ENCODE measurements at places on chromosomes 2 and 18.

DNA sequence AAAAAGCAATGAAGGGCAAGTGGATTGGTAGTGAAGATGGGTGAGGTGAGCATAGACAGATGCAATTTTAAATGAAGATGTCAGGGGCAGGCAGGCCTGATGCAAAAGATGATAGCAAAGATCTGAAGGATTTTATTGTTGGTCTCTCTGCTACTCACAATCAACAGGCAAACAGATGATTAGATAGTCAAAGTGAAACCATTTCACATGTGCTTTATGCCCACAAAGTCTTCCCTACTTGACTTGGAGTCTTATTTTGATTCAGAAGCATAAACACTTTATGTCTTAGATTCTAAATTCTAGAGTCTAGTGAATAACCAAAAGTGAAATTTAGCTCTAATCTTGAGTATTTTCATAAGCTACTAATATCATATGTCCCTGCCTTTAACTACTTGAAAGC lies 153.8 kb upstream of the HNRNPA3 start:
- DNase-seq = no peak

GRCh38 chr2:238506371-238507068 lies 79.8 kb downstream of the ASB1 start:
- no peak for DNase-seq

- no peak for DNase-seq
Measured at GRCh38 chr18:14959550-14959949, 211.6 kb downstream of the ANKRD30B start.

DNA sequence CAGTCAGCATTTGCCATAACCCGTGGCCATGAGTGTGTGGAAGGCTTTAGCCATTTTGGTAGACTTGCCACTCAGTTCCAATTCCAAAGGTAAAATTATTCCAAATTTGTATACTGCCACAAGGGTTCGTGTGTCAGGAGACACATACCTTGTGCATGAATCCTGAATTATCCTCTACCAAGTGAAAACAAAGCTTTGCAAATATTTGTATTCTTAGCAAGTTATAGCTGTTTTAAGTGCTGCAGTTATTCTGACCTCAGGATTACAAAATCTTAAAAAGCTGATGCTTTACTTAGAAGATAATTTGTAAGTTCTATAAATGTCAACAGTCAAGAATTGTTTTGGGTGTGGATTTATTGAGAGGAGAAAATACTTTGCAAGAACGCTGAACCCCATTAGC lies 100.6 kb downstream of the ANTXR1 start:
- DNase-seq = no peak

DNA sequence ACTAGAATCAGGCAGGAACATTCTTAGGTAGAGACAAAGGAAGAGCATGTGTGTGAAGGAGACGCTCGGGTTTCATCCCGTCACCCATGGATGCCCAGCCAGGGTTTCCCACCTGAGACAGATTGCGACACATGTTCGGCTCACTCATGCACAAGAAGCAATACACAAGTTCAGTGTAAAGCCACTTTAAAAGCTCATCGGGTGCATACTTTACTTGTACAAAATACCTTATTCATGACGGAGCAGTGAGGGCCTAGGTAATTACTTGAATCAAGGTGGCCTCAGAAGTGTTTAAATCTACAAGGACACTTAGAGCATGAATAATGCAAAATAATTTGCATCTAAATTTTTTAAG lies 42.0 kb downstream of the ZEB2 start:
- DNase-seq = no peak

- DNase-seq = no peak
Measured at GRCh38 chr2:240529344-240529999, 28.3 kb downstream of the ANKMY1 start.

DNA sequence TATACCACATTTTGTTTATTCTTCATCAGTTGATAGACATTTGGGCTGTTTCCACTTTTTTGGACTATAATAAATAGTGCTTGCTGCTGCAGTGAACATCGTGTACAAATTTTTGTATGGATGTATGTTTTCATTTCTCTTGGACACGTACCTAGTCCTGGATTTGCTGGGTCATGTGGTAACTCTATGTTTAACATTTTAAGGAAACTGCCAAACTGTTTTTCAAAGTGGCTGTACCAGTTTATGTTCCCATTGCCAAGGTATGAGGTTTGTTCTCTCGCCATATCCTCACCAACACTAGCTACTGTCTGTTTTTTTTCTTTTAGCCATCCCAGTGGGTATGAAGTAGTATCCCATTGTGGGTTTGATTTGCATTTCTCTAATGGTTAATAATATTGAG lies 42.5 kb downstream of the GREB1L start:
- no peak for DNase-seq

Measured in stimulated activated CD8-positive, alpha-beta memory T cell treated with anti-CD3 and anti-CD28 coated beads, Interleukin-4, amount 100 ng/mL, for 1 hour (primary cell).